Motor neuron (in vitro differentiated cells): ENCODE measurements at places on chromosomes 16 and 17. TPM values are rescaled to one million over a fixed set of nuclear protein-coding genes. Genes with fewer than 3 reads are reported as not detected.

C1QTNF8 gene
- total RNA-seq, result 0.16 TPM in 1 of 2 replicates, not detected in the other

IL17C gene
- 0.87 TPM in 1 of 2 replicates, not detected in the other for total RNA-seq

ATXN2L gene
- 50.4 and 67.0 TPM in 2 replicates for total RNA-seq

HASPIN gene
- total RNA-seq, result 8.5 and 8.7 TPM in 2 replicates

ARHGAP27 gene
- 3.0 and 4.8 TPM in 2 replicates for total RNA-seq

DNA sequence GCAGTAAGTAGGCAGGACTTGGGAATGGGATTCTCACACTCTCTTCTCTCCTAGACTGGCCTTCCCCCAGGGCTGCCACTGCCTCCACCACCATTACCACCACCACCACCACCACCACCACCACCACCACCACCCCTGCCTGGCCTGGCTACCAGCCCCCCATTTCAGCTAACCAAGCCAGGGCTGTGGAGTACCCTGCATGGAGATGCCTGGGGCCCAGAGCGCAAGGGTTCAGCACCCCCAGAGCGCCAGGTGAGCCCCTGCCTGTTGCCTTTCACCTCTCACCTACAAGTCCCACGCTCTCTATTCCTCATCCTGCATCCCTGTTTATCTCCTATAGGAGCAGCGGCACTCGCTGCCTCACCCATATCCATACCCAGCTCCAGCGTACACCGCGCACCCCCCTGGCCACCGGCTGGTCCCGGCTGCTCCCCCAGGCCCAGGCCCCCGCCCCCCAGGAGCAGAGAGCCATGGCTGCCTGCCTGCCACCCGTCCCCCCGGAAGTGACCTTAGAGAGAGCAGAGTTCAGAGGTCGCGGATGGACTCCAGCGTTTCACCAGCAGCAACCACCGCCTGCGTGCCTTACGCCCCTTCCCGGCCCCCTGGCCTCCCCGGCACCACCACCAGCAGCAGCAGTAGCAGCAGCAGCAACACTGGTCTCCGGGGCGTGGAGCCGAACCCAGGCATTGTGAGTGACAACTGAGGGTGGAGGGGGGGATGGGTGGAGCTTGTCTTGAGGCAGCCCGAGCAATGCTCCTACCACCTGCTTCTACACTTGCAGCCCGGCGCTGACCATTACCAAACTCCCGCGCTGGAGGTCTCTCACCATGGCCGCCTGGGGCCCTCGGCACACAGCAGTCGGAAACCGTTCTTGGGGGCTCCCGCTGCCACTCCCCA lies 7.9 kb upstream of the TMEM88 start:
- no peak for ATAC-seq

- ATAC-seq, result no peak
Observed at GRCh38 chr17:49631496-49631895, 46.4 kb downstream of the SPOP start.

GRCh38 chr17:77455111-77455890 lies 314.5 kb downstream of the SEC14L1 start:
- ATAC-seq, result no peak

DNA sequence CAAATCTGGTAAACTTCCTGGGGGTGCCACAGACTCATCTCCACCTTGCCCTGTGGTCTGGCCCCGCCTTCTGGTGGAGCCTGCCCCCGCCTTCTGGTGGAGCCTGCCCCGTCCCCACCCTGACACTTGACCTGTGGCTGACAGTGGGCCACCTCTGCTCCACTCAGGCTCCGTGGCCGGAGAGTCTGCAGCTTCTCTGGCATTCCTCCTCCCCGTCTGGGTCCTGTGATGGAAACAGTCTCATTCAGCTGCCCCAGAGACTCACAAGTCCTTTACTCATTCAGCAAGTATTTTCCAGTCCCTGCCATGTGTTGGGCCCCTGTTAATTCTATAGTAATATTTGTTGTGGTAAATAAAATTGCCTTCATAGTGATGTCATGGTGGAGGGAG lies 21.0 kb upstream of the G6PC1 start:
- no peak for ATAC-seq

DNA sequence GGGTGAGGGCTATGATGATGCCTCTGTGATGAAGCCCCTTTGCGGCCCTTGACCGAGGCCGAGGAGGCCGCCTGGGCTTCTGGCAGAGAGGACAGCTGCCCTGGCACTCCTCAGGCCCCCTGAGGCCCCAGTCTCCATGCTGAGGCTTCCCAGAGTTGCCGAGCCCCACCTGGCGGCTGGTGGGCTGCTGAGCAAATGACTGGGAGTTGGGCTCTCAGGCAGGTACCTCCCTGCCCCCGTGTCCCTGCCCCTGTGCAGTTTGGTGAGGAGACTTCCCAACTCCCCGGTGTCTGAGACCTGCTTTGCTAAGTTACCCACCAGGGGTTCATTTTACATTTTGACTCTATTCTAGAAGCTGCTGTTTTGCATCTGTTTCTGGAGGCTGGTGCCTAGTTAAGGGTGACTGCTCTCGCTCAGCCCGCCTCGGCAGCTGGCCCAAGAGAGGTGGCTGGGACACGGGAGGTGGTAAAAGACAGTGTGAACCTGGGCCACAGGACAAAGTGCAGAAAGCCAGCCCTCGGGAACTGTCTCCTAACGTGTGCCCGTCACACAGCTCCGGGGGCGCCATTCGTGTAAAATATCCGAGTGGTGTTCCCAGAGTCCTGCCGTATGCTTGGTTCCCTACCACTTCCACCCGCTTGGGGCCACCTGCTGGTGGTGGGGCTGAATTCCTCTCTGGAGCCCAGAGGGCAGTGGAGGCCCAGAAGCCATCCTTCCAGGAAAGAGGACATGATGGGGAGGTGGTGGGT lies 134.5 kb downstream of the RAB11FIP4 start:
- ATAC-seq, result peak; percentile 20

DNA sequence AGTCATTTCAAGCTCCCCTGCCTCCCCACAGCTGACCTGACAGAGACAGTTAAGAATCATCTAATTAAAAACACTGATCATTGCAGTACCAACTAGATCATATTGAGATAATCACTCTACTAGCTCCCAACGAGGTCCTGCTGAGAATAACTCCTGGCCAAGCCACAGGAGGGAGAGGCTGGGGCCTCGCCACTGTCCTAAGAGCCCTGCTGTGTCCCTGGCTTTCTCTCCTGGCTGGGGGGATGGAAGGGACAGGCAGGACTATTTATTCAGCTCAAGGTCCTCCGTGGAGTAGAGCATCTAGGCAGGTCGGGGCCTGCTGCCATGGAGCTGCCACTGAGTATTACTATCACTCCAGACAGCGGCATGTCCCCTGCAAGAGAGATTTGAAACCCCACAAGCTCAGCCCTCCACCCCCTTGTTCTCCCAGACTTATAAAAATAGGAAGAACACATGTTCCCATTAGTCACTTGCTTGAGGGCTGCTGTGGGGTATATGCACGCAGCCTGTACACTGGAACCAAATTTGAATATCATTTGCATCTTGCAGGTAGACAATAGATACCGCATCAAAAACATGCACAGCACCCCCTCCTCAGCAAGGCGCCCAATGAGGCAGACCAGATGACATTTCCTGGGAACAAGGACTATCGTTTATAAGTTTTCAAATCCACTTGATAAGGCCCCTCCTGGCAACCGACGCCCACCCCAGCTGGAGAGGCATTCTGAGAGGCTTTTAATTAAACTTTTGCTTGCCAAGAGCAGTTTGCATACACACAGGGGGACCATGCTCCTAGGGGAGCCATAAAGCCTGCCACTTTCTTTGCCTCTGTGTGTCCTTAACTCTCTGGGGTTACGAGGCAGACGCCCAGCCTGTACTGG lies 385.2 kb upstream of the ZFHX3 start:
- ATAC-seq, result no peak

GRCh38 chr17:81457401-81457800 lies 55.2 kb downstream of the ACTG1 start:
- no peak for ATAC-seq

DNA sequence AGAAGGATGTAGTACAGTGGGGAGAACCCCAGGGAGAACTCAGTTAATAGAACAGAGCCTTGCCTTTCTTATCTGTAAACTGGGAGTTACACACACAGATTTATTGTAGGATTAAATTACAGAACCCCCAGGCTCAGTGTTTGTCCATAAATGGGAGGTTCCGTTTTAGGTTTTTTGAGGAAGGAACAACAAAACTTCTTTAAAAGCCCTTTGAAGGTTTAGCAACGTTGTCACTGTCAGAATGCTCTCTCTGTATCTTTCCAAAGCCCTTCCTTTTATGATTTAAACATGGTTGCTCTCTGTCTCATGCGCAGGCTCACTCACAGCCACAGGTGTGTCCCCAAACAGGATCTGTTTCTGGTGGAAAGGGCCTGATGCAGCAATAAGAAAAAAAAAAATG lies 9.4 kb upstream of the GNA13 start:
- ATAC-seq, result no peak

- no peak for ATAC-seq
Observed at GRCh38 chr17:19274893-19275292, 37.7 kb downstream of the EPN2 start.

DNA sequence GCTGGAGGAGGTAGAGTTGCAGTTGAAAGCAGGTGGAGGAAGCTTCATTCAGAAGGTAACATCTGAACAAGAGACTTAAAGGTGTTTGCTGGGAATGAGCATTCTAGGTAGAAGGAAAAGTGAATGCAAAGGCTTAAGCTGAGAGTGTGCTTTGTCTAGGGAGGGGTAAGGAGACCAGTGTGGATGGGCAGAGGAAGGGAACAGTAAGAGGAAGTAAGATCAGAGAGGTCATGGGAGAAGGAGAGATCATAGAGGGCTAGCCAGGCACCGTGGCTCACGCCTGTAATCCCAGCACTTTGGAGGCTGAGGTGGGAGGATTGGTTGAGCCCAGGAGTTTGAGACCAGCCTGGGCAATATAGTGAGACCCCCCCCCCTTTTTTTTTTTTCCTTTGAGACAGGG lies 3.3 kb downstream of the STX4 start:
- ATAC-seq, result no peak

DNA sequence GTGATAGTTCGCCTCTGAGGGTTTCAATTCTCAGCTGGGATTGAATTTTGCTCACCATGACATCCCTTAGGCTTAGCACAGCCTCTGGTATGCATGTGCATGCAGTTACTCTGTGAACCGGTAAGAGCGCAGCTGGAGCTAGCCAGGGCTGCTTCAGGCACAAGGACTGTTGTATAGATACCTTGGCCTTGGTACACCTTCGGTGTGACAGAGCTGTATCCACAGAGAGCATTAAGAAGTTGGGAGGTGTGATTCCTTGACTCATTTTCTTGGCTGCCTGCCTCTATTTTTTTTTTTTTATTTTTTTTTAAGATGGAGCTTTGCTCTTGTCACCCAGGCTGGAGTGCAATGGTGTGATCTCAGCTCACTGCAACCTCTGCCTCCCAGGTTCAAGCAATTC lies 2.2 kb upstream of the NUTF2 start:
- ATAC-seq, result no peak

DNA sequence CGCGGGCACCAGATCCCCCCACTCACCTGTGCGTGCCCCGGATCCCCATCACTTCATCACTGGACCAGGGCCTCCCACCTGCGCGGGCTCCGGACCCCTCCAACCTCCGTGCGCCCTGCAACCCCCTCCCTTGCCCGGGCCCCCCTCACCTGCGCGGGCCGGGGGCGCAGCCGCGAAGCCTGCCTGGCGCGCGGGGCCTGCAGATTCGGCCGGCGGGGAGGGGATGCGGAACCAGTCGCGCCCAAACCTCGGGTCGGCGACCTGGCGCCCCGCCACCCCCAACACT lies 202 bp downstream of the CEP131 start:
- no peak for ATAC-seq

DNA sequence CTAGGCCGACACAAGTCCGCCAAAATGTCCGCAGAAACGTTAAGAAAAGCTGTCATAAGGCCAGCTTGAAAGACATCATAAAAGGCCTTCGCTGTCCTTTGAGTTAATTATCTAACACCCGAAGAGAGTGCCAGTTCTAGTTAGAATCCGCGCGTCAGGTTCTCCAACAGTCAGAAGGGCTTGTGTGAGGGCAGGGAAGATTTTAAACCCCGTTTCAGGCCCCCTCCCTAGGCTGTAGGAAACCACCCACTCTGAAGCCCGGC lies 729 bp upstream of the CLTC start:
- no peak for ATAC-seq

DNA sequence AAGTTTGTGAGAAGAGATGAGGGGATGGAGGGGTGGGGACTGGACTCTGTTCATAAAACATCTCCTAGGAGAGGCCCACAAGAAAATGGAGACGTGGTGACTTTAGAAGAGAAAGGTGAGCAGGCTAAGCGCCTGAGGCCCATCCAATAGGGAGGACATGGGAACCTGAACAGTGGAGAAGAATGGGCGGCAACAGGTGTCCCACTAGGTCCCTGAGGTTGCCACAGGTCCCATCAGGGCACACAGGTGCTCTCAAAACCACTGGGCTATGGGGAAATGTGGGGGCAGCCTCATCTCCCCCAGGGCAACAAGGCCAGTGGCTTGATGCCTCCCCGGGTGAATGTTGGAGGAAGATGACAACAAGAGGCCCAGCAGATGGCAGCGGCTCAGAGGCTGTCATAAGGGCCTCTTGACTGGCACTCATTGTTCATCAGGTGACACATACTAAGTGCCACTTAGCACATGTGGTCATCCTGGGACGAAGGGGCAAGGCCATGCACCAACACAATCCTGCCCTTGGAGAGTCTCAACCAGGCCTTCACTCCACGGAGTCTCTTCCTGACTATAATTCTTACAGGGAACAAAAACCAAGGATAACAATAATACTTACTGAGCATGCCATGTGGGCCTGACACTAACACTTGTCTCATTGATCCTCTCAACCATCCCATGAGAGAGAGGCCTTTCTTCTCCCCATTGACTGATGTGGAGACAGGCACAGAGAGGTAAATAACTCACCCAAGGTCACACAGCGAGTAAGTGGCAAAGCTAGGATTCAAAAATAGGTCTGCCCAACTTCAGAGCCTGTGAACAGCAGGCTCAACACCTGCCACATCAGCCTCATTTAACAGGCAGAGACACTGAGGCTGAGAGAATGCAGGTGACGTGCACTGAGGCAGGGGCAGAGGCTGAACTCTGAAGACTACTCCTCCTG lies 38.0 kb downstream of the CUEDC1 start:
- no peak for ATAC-seq
